ENCODE measurements at places on chromosomes 3 and 15.
A peak's percentile ranks its signal among the peaks of the same experiment; 100 is the strongest.

DNA sequence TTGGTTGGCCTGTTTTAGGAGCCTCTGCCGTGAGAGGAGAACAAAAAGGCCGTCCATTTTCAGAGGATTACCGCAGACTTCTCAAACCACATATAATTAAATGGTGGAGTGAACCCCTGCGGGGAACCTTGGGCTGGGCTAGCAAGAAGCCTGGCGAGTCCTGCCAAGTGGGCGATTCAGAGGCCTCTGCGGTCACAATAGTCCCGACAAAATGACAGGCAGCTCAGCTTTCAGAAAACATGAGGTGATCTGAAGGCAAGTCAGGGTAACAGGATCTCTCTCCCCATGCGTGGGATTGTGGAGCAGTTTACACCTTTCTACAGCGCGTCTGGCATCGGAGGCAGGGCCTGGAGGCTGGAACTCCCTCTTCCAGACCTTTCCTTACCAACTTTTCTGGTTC, 134.8 kb downstream of the ASB7 start:
- no peak for DNase-seq

- DNase-seq: no peak
These were observed 94.4 kb upstream of the PHLDB2 start for GRCh38 chr3:111764645-111765091.

DNA sequence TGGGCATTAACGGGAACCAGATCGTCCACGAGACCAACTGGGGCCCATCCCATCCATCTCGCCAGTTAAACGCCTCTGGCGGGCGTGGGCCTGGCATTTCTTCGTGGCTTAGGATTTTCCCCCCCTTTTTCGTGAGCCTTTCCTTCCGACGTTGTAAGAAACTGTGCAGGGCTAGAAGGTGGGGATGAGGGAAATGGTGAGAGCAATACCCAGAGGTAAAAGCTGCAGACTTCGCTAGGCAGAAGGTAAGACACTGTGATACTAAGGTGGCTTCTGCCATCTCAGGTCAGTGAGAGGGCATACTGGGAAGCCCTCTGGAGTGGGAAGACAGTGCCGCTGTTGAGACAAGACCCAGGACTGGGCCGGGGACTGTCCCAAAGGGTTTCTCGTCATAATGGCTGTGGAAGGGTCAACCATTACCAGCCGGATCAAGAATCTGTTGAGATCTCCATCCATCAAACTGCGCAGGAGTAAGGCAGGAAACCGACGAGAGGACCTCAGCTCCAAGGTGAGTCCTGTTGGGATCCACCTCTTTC, 666 bp downstream of the MAPKBP1 start:
- DNase-seq: no peak

GRCh38 chr3:134326760-134327593, 47.3 kb downstream of the AMOTL2 start:
- DNase-seq: peak; percentile 59

GRCh38 chr3:138914870-138915502, 32.0 kb downstream of the FOXL2 start:
- DNase-seq: no peak

DNA sequence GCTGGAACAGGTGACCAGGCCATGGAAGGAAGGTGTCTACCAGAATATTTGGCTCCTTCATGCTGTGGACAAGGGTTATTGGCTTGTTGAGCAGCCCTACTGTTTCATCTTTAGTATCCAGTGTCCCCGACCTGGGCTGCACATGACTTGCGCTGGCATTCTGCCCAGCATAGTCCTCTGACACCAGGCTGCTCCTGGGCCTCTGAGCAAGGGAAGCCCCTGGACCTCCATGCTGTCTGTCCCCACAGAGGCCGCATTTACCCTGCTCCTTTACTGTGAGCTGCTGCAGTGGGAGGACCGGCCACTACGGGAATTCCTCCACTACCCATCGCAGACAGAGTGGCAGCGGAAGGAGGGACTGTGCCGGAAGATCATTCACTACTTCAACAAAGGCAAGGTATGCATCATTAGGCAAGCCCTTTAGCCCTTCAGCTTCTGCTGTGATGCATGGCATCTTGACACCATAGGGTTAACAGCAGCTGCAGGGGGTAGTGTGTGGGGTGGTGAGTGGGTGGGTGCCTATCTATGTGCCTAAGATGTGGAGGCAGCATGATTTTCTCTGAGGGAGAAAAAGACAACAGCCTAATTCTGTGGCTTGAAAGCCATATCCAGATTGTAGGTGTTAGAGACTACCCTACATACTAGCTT, 44.0 kb upstream of the MANF start:
- no peak for DNase-seq

DNA sequence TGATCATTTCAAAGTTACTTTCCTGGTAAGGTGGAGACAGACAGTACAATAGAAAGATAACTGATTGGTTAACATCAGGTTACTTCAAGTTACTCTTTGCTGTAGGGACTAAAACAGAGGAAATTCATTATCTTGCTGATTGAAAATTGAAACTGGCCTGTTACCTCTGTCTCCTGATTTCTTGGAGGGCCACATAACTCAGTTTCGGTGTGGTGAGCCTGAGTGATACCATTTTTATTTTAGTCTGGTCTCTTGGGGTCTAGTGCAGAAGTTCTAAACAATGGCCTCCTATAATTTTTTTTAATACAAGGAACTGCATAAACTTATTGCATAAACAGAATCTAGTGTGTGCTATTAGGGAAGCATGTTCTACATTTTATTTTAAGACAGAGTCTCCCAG, 1.2 kb upstream of the ICE2 start:
- DNase-seq: no peak

DNA sequence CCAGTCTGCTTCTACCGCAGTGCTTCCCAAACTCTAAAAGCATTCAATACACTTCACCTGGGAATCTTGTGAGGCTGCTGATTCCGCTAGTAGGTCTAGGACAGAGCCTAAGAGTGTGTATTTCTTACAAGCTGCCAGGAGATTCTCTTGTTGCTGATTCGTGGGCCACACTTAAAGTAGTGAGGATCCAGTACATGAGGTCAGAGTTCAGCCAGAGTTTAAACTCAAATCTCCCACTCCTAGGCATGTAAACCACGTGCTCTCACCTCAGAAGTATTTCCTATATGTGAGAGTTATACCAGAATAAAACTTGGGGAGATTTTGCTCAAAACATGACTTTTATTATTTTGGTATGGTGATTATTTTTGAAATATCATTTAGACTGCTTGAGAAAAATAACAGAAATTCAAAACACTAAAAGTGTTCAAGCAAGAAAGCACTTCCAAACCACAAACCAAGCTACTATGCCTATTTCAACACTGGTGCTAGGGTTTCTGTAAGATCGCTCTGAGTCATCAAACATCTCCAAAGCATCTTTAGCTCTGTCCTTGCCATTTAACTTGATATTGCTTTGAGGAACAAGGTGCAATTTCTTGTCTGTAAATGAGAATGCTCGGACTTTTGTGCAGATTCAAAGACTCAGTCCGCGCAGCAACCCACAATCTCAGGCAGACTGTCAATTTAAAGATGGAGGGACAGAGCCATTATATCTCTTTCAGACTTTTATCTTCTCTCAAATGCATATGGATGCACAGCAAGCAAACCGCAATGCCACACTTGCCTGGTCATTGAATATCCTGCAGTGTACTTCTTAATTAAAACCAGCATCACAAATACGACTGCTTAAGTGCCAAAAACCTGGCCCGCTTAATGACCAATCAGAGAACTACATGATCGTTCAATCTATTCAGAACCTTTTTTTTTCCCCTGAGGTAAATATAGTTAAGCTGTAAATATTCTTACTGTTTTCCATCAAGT, 59.8 kb downstream of the AGTR1 start:
- DNase-seq: no peak

GRCh38 chr3:69236812-69237707, 114.7 kb upstream of the LMOD3 start:
- no peak for DNase-seq

DNA sequence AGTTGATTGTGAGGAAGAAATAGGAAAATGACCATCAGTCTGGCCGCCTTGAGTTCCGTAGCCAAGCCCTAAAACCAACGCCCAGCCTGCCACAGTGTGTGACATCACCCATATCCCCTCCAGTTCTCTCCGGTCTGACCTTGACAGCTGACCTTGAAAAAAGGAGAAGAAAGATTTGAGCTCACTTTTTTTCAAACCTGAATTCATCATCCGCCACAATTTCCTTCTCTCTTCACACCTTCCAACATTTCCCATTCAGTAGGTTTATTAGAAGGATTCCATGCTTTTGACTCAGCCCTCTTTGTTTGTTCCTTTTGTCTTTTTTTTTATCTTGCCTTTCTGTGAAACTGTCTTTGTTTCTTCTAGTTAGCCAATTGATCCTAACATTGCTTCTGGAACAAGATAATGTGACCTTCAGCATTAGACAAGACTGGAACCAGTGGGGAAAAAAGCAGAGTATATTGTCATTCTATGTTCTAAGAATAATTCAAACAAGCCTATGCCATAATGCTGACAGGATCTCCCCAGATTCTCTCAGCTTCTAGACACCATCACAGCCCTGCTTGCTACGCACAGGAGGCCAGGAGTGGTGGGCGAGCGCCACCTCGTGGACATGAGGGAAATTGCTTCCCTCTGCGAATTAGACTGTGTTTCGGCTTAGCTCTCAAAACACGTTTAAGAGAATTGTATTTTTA, 283.1 kb downstream of the FGF12 start:
- DNase-seq: peak; percentile 74

DNA sequence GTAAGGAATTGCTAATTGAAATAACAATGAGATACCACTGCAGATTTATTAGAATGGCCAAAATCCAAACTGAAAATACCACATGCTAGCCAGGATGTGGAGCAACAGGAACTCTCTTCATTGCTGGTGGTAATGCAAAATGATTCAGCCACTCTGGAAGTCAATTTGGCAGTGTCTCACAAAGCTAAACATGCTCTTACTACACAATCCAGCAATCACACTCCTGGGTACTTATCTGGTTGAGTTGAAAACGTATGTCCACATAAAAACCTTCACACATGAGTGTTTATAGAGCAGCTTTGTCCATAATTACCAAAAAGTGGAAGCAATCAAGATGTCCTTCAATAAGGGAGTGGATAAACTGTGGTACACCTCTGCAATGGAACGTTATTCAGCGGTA, 113.3 kb downstream of the SMAD6 start:
- no peak for DNase-seq

DNA sequence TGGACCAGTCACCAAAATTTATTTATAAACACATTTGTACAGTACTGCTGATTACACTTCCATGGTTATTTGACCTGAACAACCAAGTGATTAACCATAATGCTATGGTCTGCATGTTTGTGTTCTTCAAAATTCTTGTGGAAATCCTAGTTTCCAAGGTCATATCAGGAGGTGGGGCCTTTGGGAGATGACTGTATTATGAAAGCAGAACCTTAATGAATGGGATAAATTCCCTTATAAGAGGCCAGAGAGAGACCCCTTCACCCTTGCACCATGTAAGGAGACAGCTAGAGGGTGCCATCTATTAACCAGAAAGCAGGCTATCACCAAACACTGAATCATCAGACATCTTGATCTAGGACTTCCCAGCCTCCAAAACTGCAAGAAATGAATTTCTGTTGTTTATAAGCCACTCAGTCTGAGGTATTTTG, 1.9 kb downstream of the SCAPER start:
- DNase-seq: no peak

DNA sequence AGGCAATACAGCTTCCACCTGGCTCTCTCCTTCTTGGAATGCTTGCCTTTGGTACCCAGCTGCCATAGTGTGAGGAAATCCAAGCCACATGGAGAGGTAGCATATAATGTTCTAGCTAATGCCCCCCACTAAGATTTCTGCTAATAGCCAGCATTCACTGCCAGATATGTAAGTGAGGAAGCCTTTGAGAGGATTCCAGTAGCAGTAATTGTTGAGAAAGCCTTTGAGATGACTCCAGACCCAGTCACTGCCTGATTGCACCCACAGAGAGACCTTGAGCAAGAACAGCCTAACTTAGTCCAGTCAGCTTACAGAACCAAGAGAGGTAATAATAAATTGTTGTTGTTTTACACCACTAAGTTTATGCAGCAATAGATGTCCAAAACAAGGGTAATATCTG, 63.1 kb downstream of the STRIT1 start:
- DNase-seq: no peak

DNA sequence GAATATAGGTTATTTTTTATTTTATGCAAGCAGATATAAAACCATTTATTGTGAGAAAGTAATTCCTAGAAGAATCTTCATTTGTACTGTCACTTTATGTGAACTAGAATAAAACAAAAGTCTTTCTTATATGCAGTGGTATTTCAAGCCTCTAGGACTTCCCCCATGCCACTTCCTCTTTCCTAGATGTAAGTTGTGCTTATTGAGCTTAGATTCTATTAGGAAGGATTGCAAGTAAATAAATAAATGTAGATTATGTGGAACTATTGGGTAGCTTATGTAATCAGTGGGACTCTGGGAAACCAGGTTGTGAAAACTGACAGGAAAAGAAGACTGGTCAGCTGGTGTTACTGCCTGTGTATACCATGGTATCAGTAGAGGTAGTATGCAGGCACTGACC, 169.7 kb downstream of the RSRC1 start:
- DNase-seq: no peak

DNA sequence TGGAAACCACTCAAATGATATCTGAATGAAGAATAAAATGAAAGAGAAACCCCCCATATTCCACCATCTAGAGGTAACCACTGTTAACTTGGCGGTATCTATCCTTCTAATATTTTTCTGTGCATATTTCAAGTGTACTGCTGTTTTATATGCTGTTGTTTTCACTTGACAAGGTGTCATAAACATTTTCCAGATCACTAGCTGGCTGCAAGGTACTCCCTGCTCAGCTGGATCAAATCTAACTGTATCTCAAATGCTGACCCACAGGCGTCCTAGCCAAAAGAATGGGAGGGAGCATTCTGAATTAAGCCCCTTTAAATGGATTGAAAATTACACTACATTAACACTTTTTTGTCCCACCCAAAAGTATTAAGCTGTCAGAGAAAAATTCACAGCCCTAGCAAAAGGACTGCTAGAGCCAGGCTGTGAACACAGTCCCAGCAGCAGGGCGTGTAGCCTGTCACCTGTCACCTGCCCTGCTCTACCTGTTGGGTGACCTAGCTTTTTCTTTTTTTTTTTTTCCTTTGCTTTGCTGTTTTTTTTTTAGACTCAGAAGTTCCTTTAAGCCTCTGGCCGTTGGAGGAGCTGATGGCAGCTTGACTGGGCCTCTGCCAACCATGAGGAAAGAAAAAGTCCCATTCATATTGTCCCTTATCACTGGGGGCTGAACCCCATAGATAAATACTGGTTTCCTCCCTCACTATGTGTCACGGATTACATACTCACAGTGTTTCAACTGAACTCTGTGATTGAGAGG, 93.7 kb upstream of the TSC22D2 start:
- DNase-seq: no peak

- no peak for DNase-seq
These were observed 20.3 kb downstream of the STARD9 start for GRCh38 chr15:42595626-42596240.

DNA sequence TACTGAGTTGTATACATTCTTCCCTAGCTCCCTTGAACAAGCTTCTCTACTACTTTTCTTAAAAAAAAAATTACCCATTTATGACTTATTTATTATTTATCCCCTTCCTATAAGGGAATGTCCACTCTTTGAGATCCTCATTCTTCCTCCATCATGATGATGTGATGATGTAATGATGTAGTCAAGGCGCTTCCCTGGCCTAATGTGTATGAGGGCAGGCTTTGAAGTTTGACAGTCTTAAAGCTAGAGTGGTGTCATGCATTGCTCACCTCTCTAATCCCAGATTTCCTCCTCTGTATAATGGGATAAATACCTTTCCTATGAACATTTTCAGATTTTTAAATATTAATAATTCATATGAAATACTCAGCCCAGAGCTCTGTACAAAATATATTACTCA, 486.0 kb upstream of the TPRG1 start:
- DNase-seq: no peak
